Stimulated activated CD8-positive, alpha-beta memory T cell treated with anti-CD3 and anti-CD28 coated beads, Interleukin-7, amount 100 ng/mL, for 1 hour (primary cell): ENCODE measurements at places on chromosomes 4 and X.

DNA sequence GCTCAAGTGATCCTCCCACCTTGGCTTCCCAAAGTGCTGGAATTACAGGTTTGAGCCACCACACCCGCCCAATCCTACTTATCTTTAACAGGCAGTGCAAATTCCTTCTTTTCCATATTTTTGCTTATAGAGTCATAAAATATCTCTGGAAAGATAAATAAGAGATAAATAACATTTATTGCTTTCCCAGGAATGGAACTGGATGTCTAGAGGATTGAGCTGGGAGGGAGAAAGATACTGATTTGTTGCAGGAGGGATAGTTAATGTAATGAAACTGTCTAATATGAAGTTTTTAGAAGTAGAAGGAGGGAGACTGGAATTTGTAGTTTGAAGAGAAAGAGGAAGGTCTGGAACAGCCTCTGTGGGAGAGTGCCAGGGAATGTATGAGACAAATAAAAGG lies 20.2 kb downstream of the ITGB1BP2 start:
- DNase-seq = no peak

- no peak for DNase-seq
Observed at GRCh38 chr4:87502580-87503238, 26.5 kb downstream of the SPARCL1 start.

DNA sequence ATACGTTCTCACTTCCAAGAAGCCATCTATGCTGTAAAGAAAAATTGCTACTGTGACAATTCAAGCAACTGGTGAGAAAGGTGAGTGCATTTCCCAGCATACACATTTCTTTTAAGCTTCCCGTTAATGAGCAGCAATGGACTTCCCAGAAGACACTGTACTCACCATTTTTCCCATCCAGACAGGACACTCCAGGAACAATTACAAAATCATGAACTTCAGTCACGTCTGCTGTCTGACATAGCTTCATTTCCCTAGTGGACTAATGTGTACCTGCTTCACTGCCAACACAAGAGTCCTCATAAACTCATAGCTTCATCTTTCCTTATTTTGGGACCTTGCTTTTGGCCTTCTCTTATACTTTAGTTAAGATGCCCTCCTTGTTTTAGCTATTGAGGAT lies 156.9 kb downstream of the ENOX2 start:
- DNase-seq = no peak

- DNase-seq = no peak
Observed at GRCh38 chrX:25873196-25873595, 264.9 kb upstream of the MAGEB18 start.

GRCh38 chr4:184647266-184648053 lies 1.8 kb downstream of the CASP3 start:
- no peak for DNase-seq

DNA sequence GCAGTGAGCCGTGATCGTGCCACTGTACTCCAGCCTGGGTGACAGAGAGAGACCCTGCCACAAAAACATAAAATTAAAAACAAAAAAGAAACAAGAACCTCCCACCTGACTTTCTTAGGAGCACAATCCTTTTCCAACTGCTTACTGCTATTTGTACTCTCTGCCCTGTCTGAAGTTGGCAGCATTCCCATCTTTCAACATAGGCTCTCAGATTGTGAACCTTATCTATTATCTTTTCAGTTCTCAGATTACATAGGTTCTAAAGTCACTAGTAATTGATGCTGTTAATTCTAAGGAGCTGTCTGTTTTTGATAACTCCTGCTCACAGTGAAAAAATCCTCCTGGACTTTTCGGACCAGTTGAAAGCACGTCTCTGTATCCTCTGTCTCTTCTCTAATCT lies 812.2 kb upstream of the CT83 start:
- DNase-seq = no peak

DNA sequence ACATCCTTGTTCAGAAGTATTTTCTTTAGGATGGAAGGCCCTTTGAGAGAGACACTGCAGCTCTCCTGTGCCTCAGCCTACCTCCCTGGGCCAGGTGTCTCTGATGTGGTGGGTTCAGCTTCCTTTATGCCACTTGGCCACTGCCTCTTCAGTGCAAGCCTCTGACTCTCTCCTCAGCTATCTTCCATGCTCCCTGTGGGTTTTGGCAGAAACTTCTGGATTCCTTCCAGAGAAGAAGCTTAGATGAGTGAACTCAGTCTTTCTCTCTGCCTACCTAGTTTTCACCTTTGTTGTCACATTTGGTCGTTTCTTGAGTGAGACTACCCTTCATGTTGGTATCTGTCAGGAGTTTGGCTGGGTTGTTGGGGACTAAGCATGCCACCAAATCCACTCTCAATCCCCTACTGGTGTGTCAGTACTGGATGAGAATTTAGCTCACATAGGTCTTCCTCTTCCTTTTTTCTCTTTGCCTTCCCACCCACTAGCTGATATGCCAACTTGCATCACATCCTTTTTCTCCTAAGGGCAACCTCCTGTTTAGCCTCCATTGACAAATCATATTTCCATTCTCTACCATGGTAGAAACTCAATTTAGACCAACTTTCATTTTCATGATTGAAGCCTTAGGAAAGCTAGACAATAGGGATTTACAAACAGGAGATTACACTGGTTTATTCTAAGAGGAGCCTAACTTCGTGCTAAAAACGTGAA lies 32.0 kb downstream of the IL15 start:
- DNase-seq = no peak

DNA sequence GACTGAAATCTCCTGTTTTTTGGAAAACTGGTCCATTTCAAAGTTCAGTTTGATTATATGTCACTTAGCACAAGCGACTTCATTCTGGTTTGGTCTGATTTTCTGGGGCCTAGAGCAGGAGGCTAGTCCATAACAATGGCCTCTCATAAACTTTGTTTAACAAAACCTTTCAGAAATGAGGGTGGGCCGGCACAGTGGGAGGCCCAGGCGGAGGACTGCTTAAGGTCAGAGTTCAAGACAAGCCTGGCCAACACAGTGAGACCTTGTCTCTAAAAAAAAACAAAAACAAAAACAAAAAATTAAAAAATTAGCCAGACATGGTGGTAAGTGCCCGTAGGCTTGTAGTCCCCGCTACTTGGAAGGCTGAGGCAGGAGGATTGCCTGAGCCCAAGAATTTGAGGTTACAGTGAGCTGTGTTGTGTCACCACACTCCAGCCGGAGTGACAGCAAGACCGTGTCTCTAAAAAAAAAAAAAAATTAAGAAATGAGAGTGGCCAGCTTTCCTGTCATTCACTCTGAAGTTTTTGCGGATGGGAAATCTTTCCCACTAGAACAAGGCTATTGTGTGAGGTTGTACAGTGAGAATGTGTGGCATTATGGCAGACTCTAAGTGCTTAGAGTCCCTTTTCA lies 1.2 kb upstream of the PLAC8 start:
- no peak for DNase-seq

DNA sequence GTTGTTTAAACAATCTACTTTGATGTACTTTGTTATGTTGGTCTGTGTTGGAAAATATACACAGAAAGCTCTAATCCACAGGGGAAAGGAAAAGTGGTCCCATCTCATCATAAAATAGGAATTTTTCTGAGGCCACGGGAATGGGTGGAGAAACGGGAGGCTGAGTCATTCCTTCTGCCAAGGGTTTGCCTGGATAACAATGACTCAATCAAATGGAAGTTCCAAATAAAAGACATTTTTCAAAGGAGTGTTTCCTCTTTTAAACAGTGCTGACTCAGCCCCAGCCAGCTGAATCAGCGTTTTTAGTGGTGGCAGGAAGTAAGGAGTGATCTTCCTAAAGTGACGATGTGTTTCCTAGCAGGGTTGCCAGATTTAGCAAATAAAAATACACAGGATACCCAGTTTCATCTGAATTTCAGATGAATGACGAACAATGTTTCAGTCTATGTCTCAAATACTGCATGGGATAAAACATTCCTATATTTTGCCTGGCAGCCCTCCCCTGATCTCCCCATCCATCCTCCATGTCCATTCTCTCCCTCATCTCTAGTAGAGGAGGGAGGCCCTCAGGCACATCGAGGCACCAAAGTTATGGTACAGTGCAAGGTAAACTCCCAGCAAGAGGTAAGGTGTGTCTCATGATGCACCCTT lies 345.4 kb upstream of the GATB start:
- DNase-seq = no peak

DNA sequence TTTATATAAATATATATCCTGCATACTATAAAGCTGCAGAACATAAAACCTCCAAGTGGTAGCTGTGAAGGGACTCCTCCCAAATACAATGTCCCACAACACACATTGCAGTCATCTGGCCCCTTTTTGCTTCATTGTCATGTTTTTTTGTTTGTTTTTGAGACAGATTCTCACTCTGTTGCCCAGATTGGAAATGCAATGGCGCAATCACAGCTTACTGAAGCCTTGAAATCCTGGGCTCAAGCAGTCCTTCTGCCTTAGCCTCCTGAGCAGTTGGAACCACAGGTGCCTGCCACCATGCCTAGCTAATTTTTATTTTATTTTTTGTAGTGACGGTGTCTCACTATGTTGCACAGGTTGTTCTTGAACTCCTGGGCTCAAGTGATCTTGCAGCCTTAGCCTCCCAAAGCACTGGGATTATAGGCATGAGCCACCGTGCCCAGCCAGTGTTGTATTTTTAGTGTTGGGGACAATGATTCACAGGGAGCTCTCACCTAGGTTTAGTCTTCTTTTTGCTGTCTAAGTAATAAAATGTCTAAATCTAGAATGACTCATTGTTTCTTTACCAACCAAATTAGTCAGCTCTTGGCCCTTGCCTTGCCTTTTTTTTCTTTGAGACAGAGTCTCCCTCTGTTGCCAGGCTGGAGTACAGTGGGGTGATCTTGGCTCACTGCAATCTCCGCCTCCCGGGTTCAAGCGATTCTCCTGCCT lies 24.0 kb upstream of the XIAP start:
- no peak for DNase-seq

GRCh38 chrX:1885116-1885515 lies 270.3 kb downstream of the ASMT start:
- DNase-seq = no peak

GRCh38 chrX:125727117-125727516 lies 407.4 kb downstream of the TEX13C start:
- DNase-seq = no peak

DNA sequence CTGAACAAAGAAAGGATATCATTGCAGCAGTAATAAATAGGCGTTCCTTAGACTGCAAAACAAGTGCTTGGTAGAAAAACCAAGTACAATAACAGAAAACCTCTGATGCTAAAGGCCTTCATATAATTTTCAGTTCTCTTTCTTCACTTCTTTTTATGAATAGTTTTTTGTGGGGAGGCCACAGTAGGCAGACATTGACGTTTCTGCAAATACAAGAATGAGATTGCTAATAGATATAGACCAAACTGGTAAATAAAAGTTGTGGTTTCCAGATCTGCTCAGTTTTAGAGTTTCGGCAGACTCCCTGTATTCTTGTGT lies 57.0 kb upstream of the RAP1GDS1 start:
- no peak for DNase-seq

DNA sequence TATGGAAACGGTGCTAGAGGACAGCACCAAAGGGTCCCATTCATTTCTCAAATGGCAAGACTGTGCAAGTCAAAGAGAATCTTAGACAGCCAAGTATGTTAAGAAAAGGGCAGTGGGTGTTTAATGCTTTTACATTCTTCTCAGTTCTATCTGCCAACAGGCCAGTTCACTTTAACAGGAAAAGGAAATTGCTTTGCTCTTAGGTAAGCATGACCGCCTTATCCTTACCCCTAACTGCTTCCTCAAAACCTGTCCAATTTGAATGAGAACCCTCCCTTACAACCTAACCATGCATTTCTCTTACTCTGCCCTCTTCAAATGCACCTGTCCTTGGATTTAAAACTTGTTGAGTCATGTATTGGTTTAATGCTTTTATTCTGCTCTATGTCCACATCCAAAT lies 44.5 kb upstream of the BLTP1 start:
- no peak for DNase-seq

- DNase-seq = no peak
Observed at GRCh38 chrX:120281021-120281624, 30.1 kb downstream of the TMEM255A start.

- DNase-seq = no peak
Observed at GRCh38 chrX:114675365-114675764, 91.5 kb downstream of the HTR2C start.
